ENCODE measurements at places on chromosomes 13 and 19.

DNA sequence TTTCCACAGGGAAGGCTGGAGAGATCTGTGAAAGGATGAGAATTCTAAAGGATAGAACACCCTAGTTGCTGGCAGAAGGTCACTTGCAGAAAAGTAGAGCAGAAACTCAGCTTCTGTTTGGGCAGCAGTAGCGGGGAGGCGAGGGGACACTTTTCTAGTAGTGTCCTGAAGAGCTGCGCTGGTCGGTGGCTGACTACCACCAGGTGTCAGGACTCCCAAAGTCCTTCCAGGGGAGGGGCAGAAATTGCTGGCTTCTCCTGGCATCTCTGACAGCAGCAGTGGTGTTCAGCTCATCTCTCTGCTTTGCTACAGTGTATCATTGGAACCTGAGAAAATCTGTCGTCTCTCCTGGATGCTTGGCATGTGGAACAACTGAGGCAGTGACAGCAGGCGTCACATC, 120.9 kb downstream of the ZDHHC20 start:
- peak; percentile 9 for DNase-seq

DNA sequence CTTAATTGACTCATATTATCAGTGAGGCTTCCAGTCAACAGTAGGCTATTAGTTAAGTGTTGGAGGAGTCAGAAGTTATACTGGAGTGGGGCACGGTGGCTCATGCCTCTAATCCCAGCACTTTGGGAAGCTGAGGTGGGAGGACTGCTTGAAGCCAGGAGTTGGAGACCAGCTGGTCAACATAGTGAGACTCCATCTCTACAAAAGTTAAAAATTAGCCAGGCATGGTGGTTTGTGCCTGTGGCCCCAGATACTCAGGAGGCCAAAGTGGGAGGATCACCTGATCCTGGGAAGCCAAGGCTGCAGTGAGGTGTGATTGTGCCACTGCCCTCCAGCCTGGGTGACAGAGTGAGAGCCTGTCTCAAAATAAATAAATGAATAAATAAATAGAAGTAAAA, 53.2 kb downstream of the COMP start:
- DNase-seq, result peak; percentile 67

DNA sequence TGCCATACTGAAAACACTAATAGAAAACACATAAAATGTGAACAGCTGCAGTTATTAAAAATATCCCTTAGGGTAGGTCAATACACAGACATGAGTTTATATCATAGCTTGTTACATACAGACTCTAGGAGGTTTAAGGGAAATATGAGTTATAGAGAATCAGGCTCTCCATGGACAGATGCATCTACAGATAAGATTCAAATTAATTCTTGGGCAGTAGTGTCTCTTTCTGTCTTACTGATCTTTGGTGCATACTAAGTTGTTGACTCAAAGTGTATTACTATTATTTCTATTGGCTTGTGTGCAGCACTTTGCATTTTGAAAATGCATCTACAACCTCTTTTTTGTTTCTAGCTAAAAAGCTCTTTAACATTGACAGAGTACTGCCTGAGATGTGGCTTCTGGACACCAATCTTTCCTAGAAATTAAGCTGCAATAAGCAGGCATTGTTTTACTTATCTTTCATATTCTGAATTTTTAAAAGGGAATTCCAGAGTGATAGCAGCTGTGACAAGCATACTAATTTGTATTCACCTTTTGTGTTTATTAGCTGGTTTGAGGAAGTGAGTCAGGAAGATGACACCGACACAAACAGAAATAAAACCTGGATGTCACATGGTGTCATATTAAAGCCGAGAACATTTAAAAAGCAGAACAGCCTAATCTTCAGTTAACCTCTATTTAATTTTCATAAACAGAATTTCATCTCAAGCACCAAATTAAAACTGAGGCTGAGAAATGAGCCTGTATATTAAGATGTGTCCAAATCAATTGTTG, 399.0 kb downstream of the PCDH9 start:
- no peak for DNase-seq

- no peak for DNase-seq
These were observed 2.0 kb downstream of the KLF2 start for GRCh38 chr19:16326401-16327168.

DNA sequence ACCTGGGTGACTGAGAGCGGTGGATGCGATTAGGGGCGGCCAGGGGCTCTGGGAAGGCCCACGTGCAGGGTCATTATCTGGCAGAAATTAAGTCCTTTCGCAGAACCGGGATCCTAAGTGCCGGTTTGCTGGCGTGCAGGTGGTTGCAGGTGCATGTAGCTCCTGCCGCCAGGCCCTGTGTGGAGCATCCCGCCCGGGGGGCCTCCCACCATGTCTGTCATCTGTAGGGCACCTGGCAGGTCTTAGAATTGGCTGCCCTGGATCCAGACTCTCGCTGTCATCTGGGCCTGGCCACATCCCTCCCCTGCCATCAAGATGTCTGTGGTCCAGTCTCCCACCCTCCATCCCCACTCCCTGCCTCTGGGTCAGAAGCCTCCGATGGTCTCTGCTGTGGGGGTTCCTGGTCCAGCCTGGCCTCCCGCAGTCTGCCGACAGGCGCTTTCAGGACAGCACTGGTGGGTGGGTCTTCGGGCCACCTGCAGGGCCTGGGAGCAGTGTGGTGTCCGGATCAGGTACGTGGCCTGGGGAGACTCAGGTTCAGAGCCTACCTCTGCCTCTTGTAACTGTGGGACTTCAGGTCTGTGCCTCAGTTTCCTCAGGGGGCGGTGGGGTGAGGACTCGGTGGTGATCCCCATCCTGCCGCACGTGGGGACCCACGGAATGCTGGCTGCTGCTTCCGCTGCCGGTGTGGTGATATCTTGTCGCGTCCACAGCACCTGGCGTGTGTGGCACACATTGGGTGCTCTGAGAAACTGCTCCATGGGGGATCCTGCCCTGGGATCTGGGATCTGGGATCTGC, 5.4 kb downstream of the GNA11 start:
- DNase-seq, result no peak

DNA sequence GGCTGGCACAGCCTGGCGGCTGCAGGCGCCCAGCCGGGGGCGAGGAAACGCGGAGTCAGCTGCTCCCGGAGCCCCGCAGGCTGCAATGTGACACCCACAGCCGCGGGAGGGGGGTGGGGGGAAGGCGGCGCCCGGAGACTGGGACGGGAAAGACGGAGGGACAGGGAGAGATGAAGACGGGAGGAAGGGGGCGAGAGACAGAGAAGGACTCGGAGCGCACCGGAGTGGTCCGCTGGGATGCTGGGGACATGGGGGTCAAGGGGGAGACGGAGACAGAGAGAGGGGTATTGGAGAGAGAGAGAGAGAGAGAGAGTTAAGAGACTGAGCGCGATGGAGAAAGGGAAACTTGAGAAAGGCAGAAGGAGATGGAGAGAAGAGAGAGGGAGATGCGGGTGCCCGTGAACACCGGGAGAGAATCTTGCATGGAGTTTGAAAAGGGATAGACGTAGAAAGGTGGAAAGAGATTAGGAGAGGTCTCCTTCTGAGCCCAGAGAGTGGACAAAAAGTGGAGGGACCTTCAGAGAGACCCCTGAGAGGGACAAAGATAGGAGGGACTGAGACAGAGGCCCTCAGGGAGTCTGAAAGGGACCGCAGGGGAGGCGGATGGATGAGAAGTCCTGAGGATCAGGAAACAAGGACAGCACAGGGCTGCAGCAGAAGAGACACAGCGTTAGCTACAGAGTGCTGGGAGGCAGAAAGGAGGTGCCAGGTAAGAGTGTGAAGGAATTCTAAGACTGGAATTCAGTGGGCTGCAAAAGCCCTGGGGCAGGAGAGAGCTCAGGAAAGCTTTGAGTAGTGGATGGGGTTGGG, 1.0 kb downstream of the SCN1B start:
- DNase-seq, result peak; percentile 67

GRCh38 chr19:55594996-55595545, 4.2 kb downstream of the FIZ1 start:
- no peak for DNase-seq

GRCh38 chr13:21202767-21203531, 26.5 kb downstream of the MRPL57 start:
- no peak for DNase-seq

- DNase-seq, result no peak
These were observed 7.1 kb upstream of the DOCK6 start for GRCh38 chr19:11269408-11269807.

DNA sequence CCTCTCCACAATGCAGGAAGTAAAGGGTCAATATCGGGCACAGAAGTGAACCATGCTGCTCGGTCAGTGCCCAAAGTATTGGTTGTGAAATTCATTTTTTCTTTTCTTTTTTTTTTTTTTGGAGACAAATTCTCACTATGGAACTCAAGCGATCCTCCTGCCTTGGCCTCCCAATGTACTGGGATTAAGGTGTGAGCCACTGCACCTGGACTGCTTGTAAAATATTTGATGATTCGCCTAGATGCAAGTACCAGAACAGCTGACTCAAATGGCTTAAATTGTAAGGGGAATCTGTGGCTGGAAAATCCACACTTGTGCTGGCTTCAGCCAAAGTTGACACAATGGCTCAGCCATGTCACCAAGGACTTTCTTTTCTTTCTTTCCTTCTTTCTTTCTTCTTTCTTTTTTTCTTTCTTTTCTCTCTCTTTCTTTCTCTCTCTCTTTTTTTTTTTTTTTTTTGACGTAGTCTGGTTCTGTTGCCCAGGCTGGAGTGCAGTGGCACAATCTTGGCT, 43.7 kb downstream of the NUMBL start:
- no peak for DNase-seq

GRCh38 chr13:47175172-47175866, 278.5 kb upstream of the HTR2A start:
- DNase-seq, result no peak

DNA sequence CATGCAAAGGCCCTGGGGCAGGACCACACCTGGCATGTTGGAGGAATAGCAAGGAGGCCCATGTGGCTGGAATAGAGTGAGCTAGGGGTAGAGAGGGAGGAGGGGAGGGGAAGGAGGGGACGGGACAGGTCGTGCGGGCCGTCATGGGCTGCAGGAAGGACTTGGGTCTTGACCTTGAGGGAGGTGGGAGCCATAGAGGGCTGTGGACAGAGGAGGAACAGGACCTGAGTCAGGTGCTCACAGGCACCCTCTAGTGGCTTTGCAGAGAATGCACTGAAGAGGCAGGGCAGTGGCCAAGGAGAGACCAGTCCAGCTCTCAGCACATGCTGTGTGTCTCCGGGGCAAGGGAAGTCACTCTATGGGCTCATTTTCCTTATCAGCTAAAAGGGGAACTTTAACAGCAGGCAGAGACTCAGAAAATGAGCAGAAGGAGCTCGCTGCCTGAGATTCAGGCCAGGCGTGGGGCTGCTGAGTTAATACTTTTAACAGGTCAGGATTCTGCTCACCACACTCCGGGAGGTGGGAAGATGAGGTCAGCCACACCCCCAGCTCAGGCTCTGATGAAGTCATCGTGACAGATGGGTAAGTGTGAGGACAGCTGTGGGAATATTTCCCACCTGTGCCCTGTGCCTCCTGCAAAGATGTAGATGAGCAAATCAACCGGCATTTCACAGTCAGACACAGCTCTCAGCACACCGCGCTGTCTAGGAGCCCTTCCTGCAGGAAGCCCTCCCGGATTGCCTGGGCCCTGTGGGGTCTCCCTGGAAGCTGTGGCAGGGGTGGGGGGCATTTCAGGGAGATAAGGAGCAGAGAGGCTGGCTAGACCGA, 6.0 kb upstream of the TNFAIP8L1 start:
- DNase-seq, result peak; percentile 90

DNA sequence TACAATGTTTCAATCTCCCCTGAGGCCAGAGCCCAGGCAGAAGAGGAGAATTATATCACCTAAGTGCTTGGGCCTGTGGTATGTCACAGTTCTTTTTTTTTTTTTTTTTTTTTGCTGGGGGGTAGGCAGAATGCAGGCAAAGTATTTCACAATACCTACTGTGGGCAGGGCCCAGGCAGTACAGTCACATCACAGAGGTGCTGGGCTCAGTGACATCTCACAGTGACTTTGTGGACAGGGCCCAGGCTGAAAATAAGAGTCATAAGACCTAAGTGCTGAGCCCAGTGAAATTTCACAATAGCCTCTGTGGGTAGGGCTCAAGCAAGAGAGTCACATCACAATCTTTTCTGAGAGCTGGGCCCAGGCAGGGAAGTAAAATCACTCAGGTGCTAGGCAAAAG, 15.9 kb upstream of the ZNF208 start:
- DNase-seq, result no peak

DNA sequence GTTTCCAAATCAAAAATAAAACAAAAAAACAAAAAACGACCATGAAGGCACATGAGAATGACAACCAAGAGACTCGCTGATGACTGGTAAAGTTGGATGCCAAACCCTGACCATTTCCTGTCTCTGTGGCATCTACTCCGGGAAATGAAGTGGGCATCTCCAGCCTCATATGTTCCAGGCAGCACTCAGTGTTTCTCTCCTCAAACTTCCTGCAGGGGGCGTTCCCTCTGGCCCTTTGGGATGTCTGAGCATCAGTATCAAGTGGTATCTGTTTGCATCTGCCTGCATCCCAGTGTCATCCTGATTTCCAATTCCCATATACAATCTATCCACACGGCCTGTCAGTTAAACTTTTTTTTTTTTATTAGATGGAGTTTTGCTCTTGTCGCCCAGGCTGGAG, 9.8 kb upstream of the SIGLEC12 start:
- DNase-seq, result peak; percentile 35

GRCh38 chr19:30360376-30361106, 11.6 kb upstream of the ZNF536 start:
- no peak for DNase-seq

DNA sequence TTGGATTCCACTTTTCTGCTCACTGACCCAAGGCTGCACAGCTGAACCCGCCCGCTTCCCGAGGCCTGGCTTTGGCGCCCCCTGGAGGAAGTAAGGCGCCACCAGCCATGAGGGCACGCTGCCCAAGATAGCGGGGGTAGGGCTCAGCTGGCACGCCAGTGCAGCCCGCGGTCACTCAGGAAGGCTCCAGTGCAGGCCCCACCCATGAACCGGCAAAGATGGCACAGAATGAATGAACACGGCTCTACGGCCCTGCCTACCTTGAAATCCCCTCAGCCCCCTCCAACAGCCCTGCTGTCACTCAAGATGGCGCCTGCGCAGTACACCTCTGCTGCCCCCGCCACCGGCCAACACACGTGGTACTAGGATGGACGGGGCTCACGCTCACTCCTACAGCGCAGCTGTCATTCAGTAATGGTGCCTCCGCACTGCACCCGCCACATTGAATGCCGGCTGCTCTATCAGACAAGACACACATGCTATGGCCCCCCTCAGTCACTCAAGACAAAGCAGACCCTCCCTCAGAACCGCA, 3.0 kb downstream of the PEG3 start:
- DNase-seq, result no peak

- no peak for DNase-seq
These were observed 658.7 kb downstream of the SLITRK1 start for GRCh38 chr13:83223546-83223945.
